ENCODE measurements at places on chromosomes 11 and 22.

GRCh38 chr11:292211-293121 lies 3.5 kb downstream of the PGGHG start:
- DNase-seq: no peak

DNA sequence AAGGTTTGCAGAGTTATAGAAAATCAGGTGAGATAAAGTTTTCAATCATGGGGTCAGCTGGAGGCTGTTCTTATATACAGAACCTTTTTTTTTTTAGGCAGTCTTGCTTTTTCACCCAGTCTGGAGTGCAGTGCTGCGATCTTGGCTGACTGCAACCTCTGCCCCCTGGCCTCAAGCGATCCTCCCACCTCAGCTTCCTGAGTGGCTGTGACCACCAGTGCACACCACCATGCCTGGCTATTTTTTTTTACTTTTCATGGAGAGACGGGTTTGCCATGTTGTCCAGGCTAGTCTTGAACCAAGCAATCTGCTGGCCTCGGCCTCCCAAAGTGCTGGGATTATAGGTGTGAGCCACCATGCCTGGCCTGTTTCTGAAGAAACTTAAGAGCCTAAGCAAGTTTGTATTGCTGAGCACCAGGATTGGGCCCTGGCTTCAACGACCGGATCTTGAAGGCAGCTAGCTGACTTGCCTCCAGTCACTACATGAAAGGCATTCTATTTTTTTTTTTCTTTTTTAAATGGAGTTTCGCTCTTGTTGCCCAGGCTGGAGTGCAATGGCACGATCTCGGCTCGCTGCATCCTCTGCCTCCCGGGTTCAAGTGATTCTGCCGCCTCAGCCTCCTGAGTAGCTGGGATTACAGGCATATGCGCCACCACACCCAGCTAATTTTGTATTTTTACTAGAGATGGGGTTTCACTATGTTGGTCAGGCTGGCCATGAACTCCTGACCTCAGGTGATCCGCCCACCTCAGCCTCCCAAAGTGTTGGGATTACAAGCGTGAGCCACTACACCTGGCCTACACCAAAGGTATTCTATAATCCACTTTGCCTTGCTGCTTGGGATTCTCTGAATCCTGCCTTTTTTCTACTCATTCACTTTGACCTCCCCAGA lies 7.6 kb downstream of the XBP1 start:
- no peak for DNase-seq

GRCh38 chr22:42704896-42705295 lies 15.8 kb downstream of the A4GALT start:
- DNase-seq: no peak

GRCh38 chr11:108483163-108483562 lies 15.0 kb downstream of the POGLUT3 start:
- DNase-seq: no peak

DNA sequence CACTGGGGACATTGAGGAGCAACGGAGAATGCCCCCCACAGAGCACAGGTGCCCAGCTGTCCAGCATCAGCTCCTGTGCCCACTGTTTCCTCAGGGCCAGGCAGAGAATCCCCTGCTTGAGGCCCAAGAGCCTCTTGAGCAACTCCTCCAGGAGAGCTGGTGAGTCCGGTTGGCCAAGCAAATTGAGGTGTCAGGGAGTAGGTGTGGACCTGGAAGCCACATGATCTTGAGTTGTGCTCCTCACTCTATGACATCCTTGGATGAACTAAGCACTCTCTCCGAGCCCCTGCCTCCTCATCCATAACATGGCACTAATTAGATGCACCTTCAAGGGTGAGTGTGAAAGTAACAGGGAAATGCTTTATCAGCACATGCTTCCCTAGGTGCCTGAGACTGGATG lies 121.3 kb downstream of the DBX1 start:
- no peak for DNase-seq

- no peak for DNase-seq
Observed at GRCh38 chr11:867856-868358, 25.3 kb downstream of the TSPAN4 start.

GRCh38 chr11:3050386-3051195 lies 6.6 kb downstream of the CARS1 start:
- DNase-seq: no peak

DNA sequence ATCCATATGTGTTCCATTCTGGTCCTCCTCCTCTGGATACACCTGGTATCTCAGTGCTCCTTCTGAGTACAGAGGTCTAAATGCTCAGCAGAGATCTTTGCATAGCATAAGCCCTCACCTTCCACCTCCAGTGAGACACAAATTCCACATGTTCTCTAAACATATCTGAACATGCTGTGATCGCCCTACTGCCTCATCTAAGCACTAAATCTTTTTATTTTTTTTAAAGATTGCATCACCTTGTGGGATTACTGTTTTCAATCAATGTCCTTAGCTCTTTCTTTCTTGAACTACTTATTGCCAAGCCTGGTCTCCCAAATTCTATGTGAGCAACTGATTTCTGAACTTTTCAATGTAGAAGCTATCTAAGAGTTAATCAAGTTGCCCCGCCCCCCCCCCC lies 113.4 kb downstream of the TRPC6 start:
- DNase-seq: no peak

- no peak for DNase-seq
Observed at GRCh38 chr11:121672630-121673487, 220.1 kb upstream of the SORL1-AS1 start.

GRCh38 chr11:1682225-1682905 lies 14.6 kb upstream of the KRTAP5-6 start:
- no peak for DNase-seq

Measured in CD4-positive, alpha-beta T cell treated with Interleukin-2 at 100 ng/mL for 4 hours (primary cell).